H9 (cell line): ENCODE measurements at places on chromosomes 5 and 9. TPM values are rescaled to one million over a fixed set of nuclear protein-coding genes. Genes with fewer than 3 reads are reported as not detected.

DNA sequence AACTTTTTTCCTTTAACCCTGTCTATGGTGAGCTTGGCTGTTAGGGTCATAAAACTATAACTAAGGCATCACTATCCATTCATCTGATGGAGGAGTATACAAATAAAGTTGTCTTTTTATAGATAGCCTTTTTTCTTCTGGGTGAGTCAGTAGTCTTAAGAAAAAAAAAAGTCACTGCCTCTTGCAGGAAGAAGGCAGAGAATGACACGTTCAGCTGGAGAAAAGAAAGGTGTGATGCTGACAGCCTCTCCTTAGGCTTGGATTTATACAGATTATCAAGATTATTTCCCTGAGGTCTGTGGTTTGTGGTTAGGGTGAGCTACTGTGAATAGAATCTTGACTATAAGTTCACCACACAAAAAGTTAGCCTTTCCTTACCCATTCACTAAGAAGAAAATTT, 23.0 kb downstream of the EPB41L4B start:
- no peak for DNase-seq

GRCh38 chr9:75775166-75775565, 115.3 kb upstream of the PCSK5 start:
- DNase-seq, result no peak

Gene NOXA1
- total RNA-seq, result 1.8 and 2.0 TPM in 2 replicates

GRCh38 chr9:116320290-116320689, 166.7 kb downstream of the PAPPA start:
- DNase-seq, result no peak

- no peak for DNase-seq
Observed at GRCh38 chr9:94018628-94019027, 63.5 kb upstream of the BARX1 start.

Gene FBP2
- not detected in 2 replicates for total RNA-seq

GRCh38 chr5:127517110-127517479, 345 bp upstream of the PRRC1 start:
- DNase-seq, result no peak

GRCh38 chr5:177966009-177966838, 29.8 kb downstream of the PROP1 start:
- DNase-seq, result no peak

Gene NXNL2
- total RNA-seq, result 0.33 and 0.57 TPM in 2 replicates

GRCh38 chr5:175520321-175520720, 42.0 kb downstream of the SFXN1 start:
- no peak for DNase-seq

- DNase-seq, result no peak
Observed at GRCh38 chr9:16627521-16627920, 242.9 kb downstream of the BNC2 start.

- DNase-seq, result no peak
Observed at GRCh38 chr5:162473041-162473714, 405.6 kb downstream of the GABRG2 start.

Gene ERP44
- 15.4 and 15.5 TPM in 2 replicates for total RNA-seq

Gene SPINK4
- not detected in 2 replicates for total RNA-seq

DNA sequence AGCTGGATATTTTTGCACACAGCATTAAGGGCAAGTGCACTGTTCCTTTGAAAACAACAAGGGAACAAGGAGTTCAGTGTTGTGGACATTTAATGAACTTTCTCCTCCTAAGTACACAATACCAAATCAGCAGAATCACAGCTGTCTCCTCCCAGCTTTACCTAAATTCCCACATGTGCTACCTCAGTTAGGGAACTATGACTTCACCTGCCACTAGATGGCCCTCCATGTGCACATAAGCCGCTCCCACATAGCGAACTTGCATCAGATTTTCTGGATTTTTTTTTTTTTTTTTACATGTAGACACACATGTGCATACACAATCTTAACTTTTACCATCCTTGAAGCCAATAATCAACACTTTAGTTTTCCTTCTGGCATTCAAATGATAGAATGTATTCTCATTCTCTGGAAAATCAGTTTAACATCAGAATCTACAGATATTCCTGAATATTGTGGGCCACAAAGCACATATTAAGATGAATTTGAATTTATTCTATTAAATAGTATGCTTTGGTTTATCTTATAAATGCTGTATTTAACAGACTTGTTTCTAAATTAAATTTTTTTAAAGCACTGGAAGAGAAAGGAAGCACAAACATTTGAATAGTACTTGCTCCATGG, 123.6 kb downstream of the PALM2AKAP2 start:
- peak; percentile 58 for DNase-seq

Gene ZNF883
- total RNA-seq, result 10.7 and 13.2 TPM in 2 replicates

Gene ENTPD2
- 4.0 and 5.1 TPM in 2 replicates for total RNA-seq

Gene SPAAR
- total RNA-seq, result 0.26 TPM in 1 of 2 replicates, not detected in the other

GRCh38 chr5:94740286-94740685, 121.8 kb downstream of the SLF1 start:
- DNase-seq, result no peak

Gene HK3
- total RNA-seq, result not detected in 2 replicates

GRCh38 chr5:68419637-68420452, 204.3 kb downstream of the PIK3R1 start:
- no peak for DNase-seq

Gene ZNF300
- 7.7 and 8.8 TPM in 2 replicates for total RNA-seq

DNA sequence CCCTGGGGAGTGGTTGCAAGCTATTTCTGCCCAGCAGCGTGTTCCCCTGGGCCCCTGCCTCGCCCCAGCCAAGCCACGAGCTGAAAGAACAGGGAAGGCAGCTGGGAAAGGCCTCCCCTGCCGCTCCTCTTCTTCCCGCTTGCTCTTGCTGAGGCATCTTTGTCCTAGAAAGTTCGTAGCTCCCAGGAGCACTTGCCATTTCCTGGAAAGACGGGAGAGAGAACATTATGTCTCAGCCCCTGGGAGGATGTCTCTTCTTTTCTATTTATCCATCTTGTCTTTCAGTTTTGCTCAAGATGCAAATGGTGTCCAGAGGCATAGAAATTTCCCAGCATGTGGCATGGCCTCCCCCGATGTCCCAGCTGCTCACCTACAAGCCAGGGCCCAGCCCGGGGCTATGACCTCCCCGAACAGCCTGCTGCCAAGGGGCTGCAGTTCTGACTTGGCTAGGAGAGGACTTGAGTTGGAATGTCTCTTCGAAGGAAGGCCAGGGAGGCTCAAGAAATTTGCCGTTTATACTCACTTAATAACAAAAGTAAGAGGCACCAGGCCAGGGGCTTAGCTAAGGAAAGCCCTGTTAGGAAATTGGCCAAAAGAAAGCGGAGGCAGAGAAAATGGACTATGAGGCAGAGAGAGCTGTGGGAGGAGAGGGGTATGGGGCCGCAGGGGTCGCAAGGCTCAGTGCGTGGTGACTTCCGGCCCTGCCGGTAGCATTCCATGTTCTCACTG, 87.3 kb downstream of the LIFR start:
- DNase-seq, result no peak

Gene KIF12
- total RNA-seq, result 1.8 and 3.3 TPM in 2 replicates

Gene PCDHA9
- total RNA-seq, result 0.46 and 0.55 TPM in 2 replicates

GRCh38 chr9:125446561-125447094, 185.0 kb downstream of the GAPVD1 start:
- DNase-seq, result no peak

Gene PCDHGA11
- 2.6 and 2.7 TPM in 2 replicates for total RNA-seq

Gene FGFR4
- 52.8 and 56.3 TPM in 2 replicates for total RNA-seq

DNA sequence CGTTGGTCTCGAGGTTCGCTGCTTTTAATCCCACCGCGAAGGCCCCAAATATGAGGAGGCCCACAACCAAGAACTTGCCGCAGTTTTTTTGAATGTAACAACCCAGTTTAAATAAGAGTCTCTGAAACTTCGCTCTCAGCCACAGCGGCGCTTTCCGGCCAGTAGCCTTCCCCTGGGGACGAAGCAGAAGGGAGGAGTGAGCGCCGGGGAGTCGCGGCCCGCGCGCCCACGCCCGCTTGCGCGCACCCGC, 10.4 kb downstream of the PTCH1 start:
- DNase-seq, result no peak

Gene BICD2
- total RNA-seq, result 21.2 and 22.3 TPM in 2 replicates

GRCh38 chr5:167888393-167888792, 403.1 kb upstream of the WWC1 start:
- DNase-seq, result no peak

Gene CERCAM
- 5.4 and 5.9 TPM in 2 replicates for total RNA-seq

DNA sequence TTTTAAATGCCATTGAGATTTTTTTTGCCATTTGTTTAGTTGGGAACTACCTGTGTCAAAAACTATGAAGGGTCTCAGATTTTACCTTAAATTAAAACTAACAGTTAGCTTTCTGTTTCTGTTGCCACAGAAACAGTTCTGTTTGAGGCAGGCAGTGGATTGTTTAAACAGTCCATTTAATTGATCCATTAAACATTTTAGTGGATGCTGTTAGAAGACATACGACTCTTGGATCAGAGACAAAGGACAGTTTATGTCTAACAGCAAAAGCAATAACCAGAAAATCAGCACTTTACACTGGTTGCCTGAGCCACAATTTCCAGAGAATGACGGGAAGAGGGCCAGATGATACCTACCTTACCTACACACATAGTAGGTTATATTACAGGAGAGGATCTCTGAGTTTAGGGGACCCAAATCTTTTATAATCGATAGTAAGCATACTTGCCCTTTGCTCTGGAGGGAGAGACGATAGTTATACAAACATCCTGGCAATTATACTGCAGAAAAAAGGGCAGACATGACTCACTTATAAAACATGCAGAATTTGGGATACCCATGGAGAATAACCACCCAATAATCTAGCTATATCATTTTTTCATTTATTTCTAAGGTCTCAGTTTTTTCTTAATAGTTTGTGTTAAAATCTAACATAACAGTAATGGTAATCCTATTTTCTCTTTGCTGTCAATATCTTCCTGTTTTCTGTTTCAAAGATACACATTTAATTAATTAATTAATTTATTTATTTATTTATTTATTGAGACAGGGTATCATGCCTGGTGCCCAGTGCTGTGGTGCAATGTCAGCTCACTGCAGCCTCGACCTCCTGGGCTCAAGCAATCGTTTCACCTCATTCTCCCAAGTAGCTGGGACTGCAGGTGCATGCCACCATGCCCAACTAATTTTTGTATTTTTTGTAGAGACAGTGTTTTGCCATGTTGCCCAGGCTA, 136.7 kb upstream of the TNFAIP8 start:
- DNase-seq, result no peak

Gene RARS1
- total RNA-seq, result 97.5 and 108 TPM in 2 replicates

GRCh38 chr5:63022403-63022802, 443.8 kb downstream of the LRRC70 start:
- DNase-seq, result no peak

DNA sequence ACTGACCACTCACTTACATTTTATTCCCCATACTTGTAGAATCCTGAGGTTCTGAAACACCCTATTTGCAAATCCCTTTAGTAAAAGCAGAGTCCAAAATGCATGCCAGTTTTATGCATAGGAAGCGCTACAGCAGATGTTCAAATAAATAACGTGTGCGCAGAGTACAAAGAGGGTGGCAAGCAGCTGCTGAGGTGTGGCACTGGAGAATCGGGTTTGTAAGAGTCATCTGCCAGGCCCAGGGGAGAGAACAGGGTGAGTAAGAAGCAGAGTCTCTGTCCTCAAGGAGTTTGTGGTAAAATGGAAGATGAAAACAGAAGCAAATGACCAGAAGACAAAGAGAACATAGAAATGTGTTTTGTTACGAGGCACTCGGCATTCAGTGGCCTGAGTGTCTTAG, 288.8 kb downstream of the GLIS3 start:
- DNase-seq, result no peak

DNA sequence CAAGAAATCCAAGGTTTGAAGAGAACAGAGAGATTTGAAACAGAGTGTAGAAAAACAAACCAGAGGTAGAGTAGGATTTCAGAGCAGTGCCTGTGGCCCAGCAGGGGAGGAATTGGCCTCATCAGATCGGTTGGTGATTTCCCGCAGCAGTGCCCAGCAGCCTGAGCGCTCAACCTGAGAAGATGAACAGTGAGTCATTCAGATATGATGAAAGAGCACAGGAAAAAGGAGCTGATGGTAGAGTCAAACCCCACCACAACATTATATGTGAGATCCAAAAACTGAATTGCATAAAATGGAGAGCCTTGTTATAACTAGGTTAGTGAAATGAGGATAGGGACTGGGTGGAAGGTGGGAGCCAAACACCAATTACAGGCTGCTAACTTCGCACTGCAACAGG, 248.9 kb downstream of the PIK3R1 start:
- no peak for DNase-seq

DNA sequence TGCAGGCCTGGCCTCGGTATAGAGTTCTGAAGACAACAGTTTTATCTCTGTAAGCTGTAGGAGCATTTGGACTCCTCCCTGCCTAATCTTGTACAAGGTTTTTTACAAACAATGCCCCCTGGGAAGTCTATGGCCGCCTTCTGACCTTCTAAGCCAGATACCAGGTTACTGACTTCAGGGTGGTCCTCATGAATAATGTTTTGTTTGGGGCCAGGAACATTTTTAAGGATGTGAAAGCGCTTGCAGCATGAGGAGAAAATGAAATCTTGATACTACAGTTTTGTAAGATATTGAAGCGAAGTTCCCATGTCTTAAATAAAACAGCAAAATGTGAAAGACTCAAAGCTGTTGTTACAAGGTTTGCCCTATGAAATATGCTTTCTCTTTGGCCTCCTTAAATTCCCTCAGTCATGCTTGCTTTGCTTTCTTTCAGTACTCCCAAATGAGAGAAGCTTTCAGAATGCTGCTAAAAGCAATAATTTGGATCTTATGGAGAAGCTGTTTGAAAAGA, 5.2 kb downstream of the ANKDD1B start:
- DNase-seq, result no peak

- no peak for DNase-seq
Observed at GRCh38 chr5:61322738-61323725, 9.0 kb upstream of the ZSWIM6 start.

Gene TRIM14
- 12.5 and 14.7 TPM in 2 replicates for total RNA-seq

GRCh38 chr9:92180669-92181181, 65.5 kb upstream of the SPTLC1 start:
- no peak for DNase-seq

Gene TMEM171
- total RNA-seq, result 0.42 TPM in 2 replicates

DNA sequence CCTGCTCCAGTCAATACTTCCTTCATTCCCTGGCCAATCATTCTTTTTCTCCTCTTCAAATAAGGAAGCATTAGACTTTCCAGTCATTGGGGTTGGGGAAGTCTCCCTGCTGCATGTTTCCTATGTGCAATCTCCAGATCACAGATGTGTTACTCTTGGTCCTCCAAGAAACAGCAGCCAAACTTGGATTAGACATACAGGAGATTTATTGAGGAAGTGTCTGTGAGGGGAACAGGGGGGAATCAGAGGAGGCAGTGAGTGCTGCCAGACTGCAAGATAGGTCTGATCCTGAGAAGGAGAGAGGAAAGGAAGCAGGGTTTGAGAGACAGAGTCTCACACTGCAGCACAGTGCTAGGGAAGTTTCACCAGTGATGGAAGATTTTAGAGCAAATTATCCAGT, 40.6 kb upstream of the SLIT3 start:
- no peak for DNase-seq

Gene TIGD6
- 1.2 and 1.8 TPM in 2 replicates for total RNA-seq

DNA sequence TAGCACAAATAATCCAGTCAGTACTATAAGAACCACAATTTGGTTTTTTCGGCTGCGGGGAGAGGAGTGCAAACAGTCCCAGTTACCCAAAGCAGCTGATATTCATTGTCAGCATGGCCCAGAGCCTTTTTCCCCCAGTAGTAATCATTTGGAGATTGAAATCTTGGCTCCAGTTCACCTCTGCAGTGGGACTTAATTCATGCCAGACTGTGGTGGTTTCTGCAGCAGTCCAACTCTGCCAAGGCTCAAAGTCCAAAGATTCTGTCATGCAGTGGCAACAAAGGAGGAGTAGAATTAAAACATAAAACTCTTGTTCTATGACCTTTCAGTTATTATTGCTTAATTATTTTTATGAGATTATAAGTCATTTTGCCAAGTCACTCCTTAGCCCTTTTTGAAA, 25.0 kb upstream of the TRIM36 start:
- no peak for DNase-seq
